ENCODE measurements at places on chromosomes 1 and 21.

GRCh38 chr1:180912801-180913565, at the start of gene KIAA1614:
Gene KIAA1614 (plus strand): TSS chr1:180912897. CDS start chr1:180913244, 347 bp downstream.
- no peak for DNase-seq

DNA sequence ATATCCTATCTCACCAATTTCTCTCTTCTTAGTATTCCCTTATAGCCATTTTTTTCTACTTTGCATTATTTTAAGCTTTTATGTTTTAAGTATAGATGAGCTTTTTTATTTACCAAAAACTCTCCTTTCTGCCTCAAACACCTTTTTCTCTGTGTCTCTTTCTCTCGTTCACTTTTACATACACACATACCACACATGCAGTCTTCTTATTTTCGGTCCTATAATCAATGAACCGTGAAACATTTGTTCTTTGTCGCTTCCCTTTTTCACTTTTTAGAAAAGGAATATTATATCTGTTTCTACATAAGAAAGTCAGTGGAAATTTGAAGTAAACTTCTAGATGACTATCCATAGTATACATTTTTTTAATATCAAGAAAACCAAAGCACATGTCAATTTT, 183.2 kb downstream of the MRPL39 start:
- no peak for DNase-seq

DNA sequence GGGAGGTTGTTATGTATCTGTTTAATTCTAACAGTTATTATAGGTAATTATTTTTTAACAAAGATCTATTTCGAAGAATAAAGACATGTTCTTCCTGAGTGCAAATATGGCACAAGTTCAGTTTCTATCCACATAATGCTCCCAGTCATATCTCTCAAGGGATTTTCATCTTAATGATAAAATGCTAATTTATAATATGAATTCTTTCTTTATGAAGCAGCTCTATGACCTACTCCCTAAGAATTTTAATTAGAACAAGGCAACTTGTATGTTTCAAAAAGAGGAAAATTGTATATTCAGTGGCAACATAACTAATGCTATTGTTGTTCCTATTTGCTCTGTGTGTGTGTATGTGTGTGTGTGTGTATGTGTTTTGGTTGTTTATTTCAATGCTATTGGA, 1222.1 kb upstream of the NCAM2 start:
- no peak for DNase-seq

GRCh38 chr21:39647476-39647875, 34.7 kb downstream of the B3GALT5 start:
- DNase-seq, result no peak

DNA sequence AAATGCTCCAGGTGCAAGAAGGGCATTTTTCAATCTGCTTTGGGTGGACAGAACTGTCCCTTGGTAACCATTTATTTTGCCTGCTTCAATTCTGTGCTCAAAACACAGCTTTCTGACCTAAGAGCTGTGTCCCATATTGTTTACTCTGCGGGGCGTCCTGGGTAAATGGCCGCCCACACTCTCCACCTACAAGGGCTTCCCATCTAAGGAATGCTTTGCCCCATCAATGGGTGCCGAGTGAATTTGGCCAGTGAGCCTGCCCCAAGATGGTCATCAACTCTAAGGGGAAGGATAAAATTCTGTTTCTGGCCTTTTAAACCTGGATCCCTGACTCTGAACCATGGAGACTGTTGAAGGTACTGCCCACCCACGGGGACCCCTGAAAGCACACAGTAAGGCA, 55.5 kb upstream of the FAM89A start:
- no peak for DNase-seq

DNA sequence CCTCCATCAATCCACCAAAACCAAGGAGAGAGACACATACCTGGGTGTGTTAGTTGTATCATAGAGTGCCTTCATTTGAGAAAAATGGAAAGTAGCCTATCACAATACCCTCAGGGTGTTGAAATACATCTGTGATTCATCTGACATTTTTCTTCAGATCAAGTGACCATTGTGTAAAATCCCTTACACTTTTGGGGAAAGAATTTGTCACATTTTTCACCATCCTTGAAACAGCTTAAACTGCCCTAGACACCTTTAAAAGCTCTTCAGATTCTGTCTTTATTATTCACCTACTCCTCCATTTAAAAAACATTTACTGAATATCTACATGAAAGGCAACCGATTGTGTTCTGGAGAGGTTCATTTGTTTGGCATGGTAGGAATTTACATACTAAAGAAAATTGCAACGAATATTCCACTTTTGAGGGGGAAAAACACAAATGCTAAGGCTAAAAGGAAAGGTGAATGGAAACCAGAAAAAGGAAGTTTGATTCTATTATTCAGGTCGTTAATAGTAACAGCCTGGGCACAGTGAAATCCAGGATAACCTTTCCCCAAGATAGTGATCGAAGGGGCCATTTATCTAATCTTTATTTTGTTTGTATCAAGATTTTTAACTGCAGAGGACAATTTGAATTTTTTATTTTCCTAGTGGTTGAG, 70.4 kb upstream of the SAMSN1 start:
- no peak for DNase-seq

DNA sequence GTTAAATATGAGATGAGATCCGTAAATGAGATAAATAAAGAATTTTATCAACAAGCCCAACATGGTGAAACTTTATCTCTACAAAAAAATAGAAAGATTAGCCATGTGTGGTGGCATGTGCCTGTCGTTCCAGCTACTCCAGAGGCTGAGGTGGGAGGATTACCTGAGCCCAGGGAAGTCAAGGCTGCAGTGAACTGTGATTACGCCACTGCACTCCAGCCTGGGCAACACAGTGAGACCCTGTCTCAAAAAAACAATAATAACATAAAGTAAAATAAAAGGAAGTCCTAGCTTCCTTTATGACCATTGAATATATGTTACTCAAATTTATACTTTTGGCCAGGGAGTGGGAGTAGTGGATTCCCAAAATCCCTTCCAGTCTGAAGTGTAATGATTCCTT, 48.7 kb upstream of the TEKT2 start:
- no peak for DNase-seq

DNA sequence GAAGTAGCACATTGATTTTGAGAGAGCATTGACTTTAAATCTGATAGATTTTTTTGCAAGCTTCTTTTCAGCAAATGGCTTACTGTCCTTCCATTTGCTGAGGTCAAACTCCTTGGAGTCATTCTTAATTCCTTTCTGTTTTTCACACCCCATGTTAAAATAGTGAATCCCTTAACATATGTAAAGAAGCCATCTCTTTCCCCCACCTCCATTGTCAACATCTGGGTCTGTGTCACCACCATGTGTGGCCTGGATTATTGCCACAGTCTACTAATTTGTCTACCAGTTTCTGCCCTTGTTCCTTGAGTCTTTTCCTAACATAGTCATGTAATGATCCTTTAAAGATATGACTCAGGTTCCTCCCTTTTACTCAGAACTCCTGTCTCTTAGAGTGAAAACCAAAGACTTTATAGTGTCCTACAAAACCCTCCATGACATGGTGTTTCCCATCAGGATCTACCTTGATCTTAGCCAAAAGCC, 104.7 kb downstream of the ST6GALNAC3 start:
- no peak for DNase-seq

GRCh38 chr1:7388488-7389185, 382.5 kb upstream of the VAMP3 start:
- DNase-seq, result no peak

GRCh38 chr1:155420788-155421187, 100.1 kb downstream of the RUSC1 start:
- DNase-seq, result no peak

GRCh38 chr1:58991305-58991704, 207.5 kb upstream of the JUN start:
- DNase-seq, result no peak

DNA sequence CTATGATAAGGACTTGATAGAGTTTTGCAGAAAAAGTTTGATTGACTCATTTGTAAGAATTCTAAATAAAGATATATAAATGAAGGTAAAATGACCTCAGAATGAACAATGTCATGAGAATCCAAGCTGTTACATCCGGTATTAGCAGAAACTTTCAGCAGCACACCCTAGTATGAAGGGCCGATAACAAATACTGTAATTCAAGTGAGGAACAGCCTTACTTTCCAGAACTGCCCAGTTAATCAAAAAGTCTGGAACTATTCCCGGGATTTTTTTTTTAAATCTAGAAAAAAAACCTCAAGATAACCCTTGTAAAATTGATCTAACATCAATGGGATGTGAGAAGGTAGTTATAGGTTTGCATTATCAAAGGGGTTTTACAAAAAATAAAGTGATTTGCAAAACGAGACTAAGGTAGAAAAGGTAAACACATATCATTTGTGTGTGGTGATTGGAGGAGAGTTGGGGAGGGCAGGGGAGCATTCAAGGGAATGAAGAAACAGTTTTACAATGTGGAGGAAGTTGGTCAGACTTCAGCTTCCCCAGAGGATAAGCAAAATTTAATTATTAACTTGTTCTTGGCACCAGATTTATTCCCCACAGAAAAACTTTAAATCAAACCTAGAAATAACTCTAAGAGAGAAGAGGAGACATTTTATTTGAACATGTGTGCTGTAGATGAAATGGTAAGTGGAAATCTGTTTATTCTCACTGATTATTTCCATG, 75.9 kb upstream of the VCAM1 start:
- no peak for DNase-seq

GRCh38 chr1:19036041-19036812, 79.8 kb upstream of the IFFO2 start:
- no peak for DNase-seq

DNA sequence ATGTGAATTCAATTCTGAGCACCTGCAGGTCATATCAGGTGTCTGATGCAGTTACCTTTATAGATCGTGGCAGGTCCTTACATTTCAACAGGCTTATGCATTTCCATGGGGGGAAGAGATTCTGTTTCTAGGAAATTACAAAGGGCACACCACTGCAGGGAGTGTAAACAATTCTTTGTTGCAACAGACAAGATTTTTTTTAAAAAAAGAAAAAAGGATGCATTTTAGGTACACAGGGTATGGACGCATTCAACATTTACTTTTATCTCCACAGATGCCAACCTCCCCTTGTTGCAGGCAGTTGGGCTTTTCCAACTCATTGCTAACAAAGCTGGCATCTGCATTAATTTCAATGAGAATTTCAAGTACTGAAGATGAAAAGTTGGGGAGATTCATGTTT, 13.5 kb upstream of the TEKT2 start:
- DNase-seq, result no peak

- DNase-seq, result no peak
Measured at GRCh38 chr1:56191369-56191768, 388.0 kb downstream of the PLPP3 start.

DNA sequence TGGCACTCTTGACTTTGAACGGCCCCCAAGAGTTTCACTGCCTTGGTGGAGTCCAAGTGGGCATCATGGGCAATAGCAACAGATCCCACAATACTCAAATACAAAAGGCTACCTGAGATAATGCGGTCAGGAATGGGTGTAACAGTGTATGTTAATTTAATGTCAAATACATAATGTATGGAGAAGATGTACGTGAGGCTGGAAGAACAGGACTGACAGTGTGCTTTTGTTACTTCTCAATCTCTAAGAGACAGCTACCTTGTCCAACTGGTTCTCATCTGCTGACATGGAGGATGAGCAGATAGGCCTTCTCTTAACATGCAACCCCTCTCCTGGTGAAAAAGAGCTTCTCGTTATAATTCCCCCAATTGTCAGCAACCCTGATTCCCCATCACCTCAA, 167.2 kb downstream of the APP start:
- DNase-seq, result no peak

GRCh38 chr1:25110485-25110884, 121.8 kb downstream of the SYF2 start:
- DNase-seq, result no peak

GRCh38 chr1:97007840-97008604, 286.4 kb downstream of the PTBP2 start:
- no peak for DNase-seq

DNA sequence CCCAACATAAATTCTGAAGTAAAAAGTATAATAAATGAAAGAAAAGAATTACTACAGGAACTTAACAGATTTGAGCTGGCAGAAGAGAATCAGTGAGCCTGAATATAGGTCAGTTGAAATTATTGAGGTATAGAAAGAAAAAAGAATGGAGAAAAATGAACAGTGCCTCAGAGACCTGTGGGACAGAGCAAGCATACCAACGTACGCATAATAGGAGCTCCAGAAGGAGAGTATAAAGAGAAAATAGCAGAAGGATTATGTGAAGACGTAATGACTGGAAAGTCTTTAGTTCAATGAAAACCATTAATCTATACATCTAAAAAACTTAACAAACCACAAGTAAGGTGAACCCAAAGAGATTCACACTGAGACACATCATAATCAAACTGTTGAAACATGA, 261.8 kb downstream of the DYRK1A start:
- no peak for DNase-seq

- DNase-seq, result no peak
Measured at GRCh38 chr1:175702079-175702795, 41.2 kb downstream of the TNR start.

- DNase-seq, result no peak
Measured at GRCh38 chr1:55605155-55605554, 390.0 kb upstream of the USP24 start.

GRCh38 chr1:205632669-205633169, 908 bp upstream of the ELK4 start:
- no peak for DNase-seq

GRCh38 chr1:39110325-39110851, 84.2 kb downstream of the NDUFS5 start:
- DNase-seq, result no peak

DNA sequence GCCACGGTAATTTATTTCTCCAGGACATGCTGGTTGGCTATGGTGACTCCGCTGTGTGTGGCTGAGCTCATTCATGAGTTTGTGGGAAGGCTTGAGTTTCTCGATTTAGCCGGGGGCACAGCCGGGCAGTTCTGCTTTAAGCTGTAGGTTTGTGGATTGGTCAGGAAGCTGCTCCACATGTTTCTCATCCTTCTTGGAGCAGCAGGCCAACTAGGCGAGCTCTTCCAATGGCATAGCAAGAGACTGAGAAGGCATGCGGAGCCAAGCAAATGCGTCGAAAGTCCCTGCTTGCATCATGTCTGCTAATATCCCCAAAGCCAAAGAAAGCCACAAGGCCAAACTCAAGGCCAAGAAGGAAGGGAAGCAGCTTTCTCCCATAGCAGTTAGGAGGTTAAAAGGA, 71.6 kb upstream of the GREM2 start:
- DNase-seq, result no peak

DNA sequence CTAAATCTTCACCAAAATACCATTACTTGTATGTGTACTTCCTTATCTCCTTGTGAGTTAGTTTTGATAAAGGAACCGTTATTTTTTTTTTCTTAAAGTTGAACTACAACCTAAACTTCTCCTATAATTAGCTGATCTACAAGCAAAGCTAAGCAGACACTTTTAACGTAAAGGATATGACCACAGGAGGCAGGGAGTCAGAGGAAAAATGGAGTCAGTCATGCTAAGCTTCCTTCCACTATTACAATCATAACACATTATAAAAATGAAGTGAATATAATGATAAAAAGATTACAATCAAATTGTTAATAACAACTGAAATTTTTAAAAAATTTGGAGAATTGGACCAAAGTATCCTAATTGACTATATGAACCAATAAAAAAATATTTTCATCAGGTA, 892.6 kb downstream of the KCNT2 start:
- no peak for DNase-seq
